Smooth muscle cell of the coronary artery (primary cell): ENCODE measurements at places on chromosomes 5 and 9. TPM values are rescaled to one million over a fixed set of nuclear protein-coding genes. Genes with fewer than 3 reads are reported as not detected.

Gene ZNF79
- 10.7 and 12.2 TPM in 2 replicates for total RNA-seq

Gene GPRIN1
- 0.70 and 0.83 TPM in 2 replicates for total RNA-seq

Gene SLC36A3
- total RNA-seq, result not detected in 2 replicates

Gene PCDHGC5
- total RNA-seq, result 1.4 and 1.8 TPM in 2 replicates

Gene PCDHAC1
- under 0.01 and 0.35 TPM in 2 replicates for total RNA-seq

Gene PCDHB15
- total RNA-seq, result 0.70 and 1.2 TPM in 2 replicates

Gene INSL4
- total RNA-seq, result not detected in 2 replicates

Gene OTULIN
- total RNA-seq, result 12.4 and 13.7 TPM in 2 replicates

Gene TMC1
- total RNA-seq, result 0.68 and 1.3 TPM in 2 replicates

Gene ISOC1
- total RNA-seq, result 6.9 and 15.9 TPM in 2 replicates

Gene PRRT1B
- total RNA-seq, result not detected in 2 replicates

Gene CCNI2
- total RNA-seq, result not detected in 2 replicates

Gene PPP1R26
- 7.4 and 12.7 TPM in 2 replicates for total RNA-seq

Gene CD274
- total RNA-seq, result 0.82 and 3.1 TPM in 2 replicates

Gene KIF4B
- not detected in 2 replicates for total RNA-seq

Gene FAM81B
- total RNA-seq, result not detected in 2 replicates

Gene HMCN2
- under 0.01 TPM in 1 of 2 replicates, not detected in the other for total RNA-seq

Gene MEIKIN
- total RNA-seq, result not detected in 2 replicates

Gene CATSPER3
- 0.08 TPM in 1 of 2 replicates, not detected in the other for total RNA-seq

Gene PCDHA5
- total RNA-seq, result 0.08 TPM in 1 of 2 replicates, not detected in the other

Gene CEL
- under 0.01 and 0.15 TPM in 2 replicates for total RNA-seq

Gene GABRG2
- not detected in 2 replicates for total RNA-seq

Gene KIF24
- 0.35 and 0.68 TPM in 2 replicates for total RNA-seq

Gene FBP2
- not detected in 2 replicates for total RNA-seq

Gene PAIP1
- total RNA-seq, result 17.6 and 62.6 TPM in 2 replicates

Gene TRIP13
- total RNA-seq, result 1.1 and 10.8 TPM in 2 replicates

Gene ACOT12
- total RNA-seq, result not detected in 2 replicates

Gene ZNF658
- 2.9 and 3.0 TPM in 2 replicates for total RNA-seq

Gene GGTA1
- 0.12 and 0.15 TPM in 2 replicates for total RNA-seq

Gene ARL15
- 21.3 and 22.5 TPM in 2 replicates for total RNA-seq

Gene AQP7
- total RNA-seq, result 1.6 TPM in 1 of 2 replicates, not detected in the other

Gene SPAAR
- total RNA-seq, result 0.12 and 0.68 TPM in 2 replicates

Gene SLC9A3
- 0.12 and 0.60 TPM in 2 replicates for total RNA-seq

Gene SLIT3
- 27.8 and 53.4 TPM in 2 replicates for total RNA-seq

Gene ANXA2R
- 1.4 and 2.0 TPM in 2 replicates for total RNA-seq

Gene IRX4
- not detected in 2 replicates for total RNA-seq

Gene PAEP
- not detected in 2 replicates for total RNA-seq

Gene KCNV2
- total RNA-seq, result not detected in 2 replicates

Gene NMUR2
- total RNA-seq, result not detected in 2 replicates

Gene FIBCD1
- 0.12 and 2.4 TPM in 2 replicates for total RNA-seq

Gene TMEM232
- total RNA-seq, result 1.4 and 4.6 TPM in 2 replicates

Gene IER5L
- 19.8 and 49.8 TPM in 2 replicates for total RNA-seq

Gene PCDHAC2
- 0.15 and 2.3 TPM in 2 replicates for total RNA-seq

Gene TSLP
- 1.1 and 1.2 TPM in 2 replicates for total RNA-seq
